HuH-7.5 (cell line): ENCODE measurements at places on chromosomes 2 and 18.

DNA sequence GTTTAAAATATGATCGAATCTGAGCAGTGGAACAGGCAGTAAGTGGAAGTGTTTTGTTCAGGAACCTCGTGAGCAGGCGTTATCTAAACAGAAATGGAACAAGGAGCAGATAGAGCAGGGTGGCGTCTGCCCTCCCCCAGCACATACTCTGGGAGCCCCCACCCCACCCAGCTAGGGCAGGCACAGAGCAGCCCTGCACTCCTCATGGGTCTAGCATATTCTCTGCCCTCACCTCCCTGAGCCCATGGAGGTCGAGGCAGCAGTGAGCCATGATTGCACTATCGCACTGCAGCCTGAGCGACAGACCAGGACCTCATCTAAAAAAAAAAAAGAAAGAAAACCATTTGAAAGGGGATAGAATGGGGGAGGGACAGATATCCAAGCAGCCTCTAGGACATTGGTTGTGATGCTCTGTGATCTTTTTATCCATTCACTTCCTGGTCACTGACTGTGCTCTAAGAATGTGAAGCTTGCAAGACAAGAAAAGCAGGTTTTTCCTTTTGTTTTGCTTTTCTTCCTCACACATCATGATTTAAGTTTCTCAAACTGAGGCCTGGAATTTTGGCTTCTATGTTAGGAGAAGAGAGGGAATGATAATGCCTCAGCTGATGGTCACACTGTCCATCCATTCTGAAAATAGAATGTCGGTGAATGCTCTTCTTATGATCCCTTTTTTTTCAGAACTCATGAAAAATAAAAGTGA is 3.1 kb downstream of the MLPH start:
- no peak for DNase-seq

DNA sequence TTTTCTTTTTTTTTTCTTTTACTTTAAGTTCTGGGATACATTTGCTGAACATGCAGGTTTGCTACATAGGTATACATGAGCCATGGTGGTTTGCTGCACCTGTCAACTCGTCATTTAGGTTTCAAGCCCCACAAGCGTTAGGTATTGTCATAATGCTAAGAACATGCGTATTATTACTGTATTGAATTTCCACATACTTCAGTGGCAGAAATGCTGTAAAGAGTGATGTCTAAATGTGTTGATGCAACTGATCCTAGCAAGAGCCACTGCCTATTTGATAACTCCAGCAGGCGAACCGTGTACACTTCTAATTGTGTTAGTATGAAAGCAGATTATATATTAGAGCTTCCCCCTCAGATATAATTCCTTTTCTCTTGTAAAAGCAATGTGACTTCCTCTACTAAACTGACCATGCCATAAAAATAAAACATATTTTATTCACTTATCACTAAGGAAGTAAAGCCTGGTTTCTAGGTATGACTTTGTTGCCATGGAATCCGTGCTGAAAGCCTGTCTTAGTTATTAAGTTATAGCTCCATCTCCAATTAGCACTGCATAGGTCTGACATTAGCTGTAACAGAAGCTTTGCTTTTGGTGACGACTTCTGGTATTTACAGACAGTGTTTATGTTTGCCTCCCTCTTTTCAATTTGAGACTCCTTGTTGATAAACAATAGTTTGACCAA is 280.0 kb downstream of the GALR1 start:
- DNase-seq, result no peak

GRCh38 chr2:72896446-72896845 is 9.2 kb downstream of the SPR start:
- DNase-seq, result no peak

DNA sequence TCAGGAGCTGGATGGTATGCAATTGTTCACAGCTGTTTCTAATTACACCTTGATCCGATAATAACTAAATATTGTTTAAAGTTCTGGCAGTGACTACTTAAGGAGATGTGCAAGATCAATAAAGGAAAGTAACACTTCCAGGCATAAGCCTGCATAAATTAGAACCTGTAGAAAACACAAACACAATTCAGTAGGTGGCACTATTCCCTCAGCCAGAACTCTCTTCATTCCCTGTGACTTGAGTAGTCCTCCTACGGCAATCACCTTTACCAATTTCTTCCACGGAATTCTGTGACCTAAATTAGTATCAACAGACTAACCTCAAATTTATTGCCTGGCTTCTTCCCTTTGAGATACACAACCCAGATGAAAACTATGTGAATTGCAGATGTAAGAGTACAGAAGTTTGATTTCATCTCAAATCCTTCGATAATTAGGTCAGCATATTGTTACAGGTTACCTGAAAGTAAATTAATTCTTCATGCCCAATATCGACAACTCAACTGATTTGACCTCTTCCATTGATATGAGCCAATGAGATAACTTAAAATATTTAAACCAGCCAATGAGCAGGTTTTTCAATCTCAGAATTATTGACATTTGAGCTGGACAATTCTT is 137.8 kb downstream of the PID1 start:
- peak; percentile 10 for DNase-seq

- DNase-seq, result no peak
Measured at GRCh38 chr2:33344230-33344629, 132.2 kb upstream of the RASGRP3 start.
